Neural crest cell (in vitro differentiated cells): ENCODE measurements at places on chromosomes 2 and 18.

DNA sequence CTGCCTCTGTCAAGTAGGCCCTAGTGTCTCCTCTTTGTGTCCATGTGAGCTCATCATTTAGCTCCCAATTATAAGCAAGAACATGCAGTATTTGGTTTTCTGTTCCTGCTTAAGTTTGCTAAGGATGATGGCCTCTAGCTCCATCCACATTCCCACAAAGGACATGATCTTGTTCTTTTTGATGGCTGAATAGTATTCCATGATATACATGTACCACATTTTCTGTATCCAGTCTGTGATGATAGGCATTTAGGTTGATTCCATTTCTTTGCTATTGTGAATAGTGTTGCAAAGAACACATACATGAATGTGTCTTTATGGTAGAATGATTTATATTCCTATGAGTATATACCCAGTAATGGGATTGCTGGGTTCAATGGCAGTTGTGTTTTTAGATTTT lies 263.2 kb downstream of the PARD3B start:
- no peak for DNase-seq

DNA sequence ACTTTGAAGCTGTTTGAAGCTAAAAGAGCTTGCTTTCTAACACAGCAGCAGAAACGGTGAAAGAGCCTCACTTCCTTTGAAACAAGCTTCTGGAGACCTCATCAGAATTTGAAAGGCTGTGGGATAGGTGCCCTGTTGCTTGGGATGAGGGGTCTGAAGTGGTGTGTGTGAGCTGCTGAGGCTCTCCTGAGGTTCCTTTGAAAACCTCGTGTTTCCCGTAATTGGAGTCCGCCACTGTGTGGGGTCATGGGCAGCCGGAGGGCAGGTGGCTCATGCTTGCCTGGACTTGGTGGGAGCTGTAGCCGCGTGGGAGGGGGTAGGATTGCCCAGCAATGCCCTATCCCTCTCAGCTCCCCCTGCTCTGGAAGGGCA lies 34.4 kb downstream of the CABLES1 start:
- no peak for DNase-seq

DNA sequence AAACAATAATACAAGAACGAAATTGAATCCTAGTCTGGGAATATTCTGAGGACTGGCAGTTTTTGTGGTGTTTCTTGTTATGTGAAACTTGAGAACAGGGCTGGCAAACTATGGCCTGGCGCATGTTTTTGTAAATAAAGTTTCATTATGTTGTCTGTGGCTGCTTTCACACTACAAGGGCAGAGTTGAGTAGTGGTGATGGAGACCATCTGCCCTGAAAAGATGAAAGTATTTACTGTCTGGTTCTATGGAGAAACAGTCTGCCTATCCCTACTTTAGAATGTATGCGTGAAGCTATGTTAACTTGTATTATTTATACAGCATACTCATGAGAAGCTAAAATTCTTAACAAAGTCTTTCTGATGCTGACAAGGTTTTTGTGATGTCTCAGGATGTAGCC lies 351.9 kb downstream of the LRRTM1 start:
- no peak for DNase-seq

DNA sequence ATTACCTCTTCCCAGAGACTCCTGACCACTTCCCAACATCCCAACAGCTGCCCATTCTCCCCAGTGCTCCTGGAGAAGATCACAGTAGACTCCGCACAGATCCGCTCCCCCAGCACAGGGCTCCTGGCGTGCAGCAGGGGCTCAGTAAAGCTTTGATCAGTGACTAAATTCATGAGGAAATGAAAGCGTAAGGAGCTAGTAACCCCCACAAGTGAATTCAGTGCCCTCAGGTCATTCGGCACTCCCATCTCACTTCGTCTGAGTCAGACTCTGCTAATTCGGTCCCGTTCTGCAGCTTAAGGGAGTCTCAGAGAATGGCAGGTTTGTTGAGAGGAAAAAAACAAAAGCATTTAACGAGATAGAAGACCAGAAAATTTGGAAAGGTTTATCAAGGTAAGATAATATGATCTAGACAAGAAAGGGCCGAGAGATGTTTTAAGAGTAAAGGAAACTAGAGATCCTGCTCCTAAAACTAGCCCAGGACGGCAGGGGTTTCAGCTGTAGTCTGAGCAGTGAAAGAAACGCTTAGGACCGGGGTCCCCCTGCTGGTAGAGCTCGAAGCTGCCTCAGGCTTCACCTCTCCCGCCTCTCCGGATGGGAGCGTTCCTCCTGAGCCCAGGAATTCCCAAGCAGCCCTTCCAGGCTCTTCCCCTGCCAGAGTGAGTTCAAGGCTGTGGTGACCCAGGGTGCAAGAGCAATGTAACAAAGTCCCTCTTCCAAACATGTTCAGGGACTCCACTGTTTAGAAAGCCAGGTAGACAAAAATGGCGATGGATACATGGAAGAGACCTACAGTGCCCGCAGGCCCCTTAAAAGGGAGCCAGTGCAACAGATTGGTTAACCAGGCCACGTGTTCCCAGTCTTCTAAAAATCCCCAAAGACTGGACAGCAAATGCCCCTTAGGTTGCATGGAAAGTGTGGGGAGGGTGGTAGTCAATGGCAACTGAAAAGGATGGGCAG lies 127.3 kb downstream of the DNER start:
- DNase-seq, result peak; percentile 75

DNA sequence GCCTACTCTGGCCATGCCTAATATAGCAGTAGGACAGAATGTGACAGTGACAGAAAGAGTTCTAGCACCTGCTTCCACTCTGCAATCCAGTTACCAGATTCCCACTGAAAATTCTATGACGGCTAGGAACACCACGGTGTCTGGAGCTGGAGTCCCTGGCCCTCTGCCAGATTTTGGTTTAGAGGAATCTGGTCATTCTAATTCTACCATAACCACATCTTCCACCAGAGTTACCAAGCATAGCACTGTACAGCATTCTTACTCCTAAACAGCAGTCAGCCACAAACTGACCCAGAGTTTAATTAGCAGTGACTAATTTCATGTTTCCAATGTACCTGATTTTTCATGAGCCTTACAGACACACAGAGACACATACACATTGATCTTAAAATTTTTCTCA lies 45.2 kb upstream of the TTR start:
- no peak for DNase-seq

DNA sequence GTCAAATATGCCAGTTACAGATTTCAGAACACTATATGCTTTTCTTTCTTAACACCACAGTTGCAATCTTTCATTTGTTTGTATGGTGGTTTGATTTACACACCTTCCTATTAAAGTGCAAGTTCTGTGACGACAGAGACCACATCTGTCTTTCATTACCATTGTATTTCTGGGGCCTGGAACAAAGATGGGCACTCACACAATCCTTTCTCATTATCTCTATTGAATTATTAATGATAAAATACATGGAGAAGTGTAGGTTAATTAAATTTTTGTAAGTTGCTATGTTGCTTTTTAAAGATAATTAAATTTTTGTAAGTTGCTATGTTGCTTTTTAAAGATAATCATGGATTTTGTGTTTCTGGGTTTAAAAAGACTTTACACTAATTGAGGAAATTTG lies 79.9 kb downstream of the KCTD18 start:
- no peak for DNase-seq

- DNase-seq, result no peak
Observed at GRCh38 chr2:213233438-213234330, 50.6 kb upstream of the SPAG16 start.

DNA sequence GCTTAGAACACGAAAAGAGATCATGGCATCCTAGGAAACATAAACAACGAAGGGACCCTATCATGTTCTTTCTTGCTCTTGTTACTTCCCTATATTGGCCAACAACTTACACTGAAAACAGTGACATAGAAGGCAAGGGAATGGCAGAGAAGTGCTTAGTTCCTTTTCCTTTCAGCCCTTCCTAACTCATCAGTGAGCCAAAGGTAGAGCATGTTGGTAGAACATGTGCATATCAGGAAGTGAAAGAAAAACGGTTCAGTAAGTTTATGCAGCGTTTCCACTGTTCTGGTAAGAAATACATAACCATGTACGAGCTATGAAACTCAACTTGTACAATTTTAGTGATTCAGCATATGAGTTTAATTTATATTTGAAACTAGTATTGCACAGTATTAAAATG lies 21.7 kb downstream of the AKAIN1 start:
- DNase-seq, result no peak

- no peak for DNase-seq
Observed at GRCh38 chr2:181356526-181357130, 100.6 kb upstream of the ITGA4 start.

- no peak for DNase-seq
Observed at GRCh38 chr2:187390891-187391290, 57.2 kb downstream of the CALCRL start.
